ENCODE measurements at places on chromosomes 16 and 17. TPM values are rescaled to one million over a fixed set of nuclear protein-coding genes. Genes with fewer than 3 reads are reported as not detected.

DNA sequence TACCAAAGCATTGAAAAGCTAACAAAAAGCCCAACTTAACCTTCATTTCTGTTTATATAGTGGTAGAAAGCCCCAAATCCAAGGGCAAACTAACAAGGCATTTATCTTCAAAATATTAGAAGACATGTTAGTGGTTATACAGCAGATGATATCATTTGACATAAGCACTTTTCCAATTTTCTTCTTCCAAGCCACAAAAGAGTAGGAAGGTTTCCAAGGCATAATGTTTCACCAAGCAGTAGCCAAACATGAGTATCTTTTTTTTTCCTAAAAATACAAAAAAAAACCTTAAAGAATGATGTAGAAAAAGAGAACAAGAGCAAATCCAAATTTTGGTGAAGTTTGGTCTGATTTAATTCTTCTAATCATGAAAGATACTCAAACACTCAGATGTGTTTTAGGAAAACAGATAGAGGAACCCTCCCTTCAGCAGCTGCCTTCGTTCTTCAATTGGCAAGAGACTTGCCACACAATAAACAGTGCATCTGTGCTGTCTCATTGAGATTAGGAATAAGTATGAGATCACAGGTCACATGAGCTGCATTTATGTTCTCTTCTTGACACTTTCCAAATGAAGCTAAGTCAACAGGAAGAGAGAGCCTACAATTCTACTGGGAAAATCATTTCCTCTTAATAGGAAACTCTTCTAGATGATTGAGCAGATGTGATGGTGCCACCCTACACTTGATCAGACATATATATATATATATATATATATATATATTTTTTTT is 106.7 kb downstream of the TTC19 start:
- no peak overlapping the region for H3K4me3 ChIP-seq
- no peaks in the 10 kb centered on the region for H3K27me3 ChIP-seq
- H3K36me3 ChIP-seq: peaks cover 24% of the 10 kb centered on the region
- DNase-seq: no peak
- no peak overlapping the region for H3K27ac ChIP-seq

GRCh38 chr16:13923703-13924298 is 3.8 kb downstream of the ERCC4 start:
- no peak overlapping the region for H3K27ac ChIP-seq
- H3K4me1 ChIP-seq: peaks cover 29% of the 10 kb centered on the region
- no peak for DNase-seq
- peaks cover 5% of the 10 kb centered on the region for H3K36me3 ChIP-seq

DNA sequence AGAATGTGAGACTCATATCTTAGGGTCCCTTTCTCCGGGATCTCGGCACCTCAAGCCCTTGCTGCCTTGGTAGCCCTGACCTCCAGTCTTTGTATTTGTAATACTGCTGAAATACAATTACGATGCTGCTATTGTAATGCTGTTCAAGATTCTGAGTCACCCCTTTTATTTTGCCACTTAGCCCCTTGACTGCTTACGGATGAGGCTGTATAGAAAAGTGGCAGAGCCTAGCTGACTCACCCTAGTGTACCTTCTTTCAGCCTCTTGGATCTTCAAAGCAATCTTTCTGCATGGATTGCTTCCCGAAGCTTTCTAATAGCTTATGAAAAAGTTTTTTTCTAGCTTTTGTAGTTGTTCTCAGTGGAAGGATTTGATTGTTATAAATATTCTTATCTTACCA is 187.9 kb downstream of the KCNJ2 start:
- H3K36me3 ChIP-seq: no peaks in the 10 kb centered on the region
- H3K4me3 ChIP-seq: no peak overlapping the region
- no peak for DNase-seq
- peaks cover 5% of the 10 kb centered on the region for H3K4me1 ChIP-seq
- no peaks in the 10 kb centered on the region for H3K27me3 ChIP-seq

GRCh38 chr16:17511340-17511739 is 40.6 kb upstream of the XYLT1 start:
- H3K4me1 ChIP-seq: no peaks in the 10 kb centered on the region
- H3K4me3 ChIP-seq: no peak overlapping the region
- H3K27me3 ChIP-seq: peaks cover 10% of the 10 kb centered on the region
- H3K27ac ChIP-seq: no peak overlapping the region

- H3K4me1 ChIP-seq: no peaks in the 10 kb centered on the region
- no peaks in the 10 kb centered on the region for H3K27me3 ChIP-seq
These were observed 38.8 kb downstream of the RPGRIP1L start for GRCh38 chr16:53664724-53665345.

DNA sequence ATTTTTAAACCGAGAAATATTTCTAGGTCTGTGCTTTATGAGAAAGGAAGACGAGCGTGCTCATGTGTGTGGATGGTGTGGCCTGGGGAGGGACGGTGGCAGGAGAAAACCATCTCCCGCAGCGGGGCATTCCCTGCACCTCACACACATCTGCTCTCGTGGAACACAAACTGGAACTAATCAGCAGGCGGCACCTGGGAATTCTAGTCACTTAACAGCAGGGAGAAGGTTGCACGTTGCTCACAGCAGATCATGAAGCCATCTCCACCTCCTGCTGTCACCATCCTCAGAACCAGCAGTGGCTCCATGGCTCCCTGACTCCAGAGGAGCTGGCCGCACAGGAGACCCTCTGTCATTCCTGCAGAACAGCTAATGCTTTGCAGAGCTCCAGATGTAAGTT is 35.2 kb downstream of the ADCY9 start:
- peaks cover 2% of the 10 kb centered on the region for H3K36me3 ChIP-seq
- no peaks in the 10 kb centered on the region for H3K4me1 ChIP-seq
- H3K4me3 ChIP-seq: no peak overlapping the region
- H3K27me3 ChIP-seq: peaks cover 4% of the 10 kb centered on the region

DNA sequence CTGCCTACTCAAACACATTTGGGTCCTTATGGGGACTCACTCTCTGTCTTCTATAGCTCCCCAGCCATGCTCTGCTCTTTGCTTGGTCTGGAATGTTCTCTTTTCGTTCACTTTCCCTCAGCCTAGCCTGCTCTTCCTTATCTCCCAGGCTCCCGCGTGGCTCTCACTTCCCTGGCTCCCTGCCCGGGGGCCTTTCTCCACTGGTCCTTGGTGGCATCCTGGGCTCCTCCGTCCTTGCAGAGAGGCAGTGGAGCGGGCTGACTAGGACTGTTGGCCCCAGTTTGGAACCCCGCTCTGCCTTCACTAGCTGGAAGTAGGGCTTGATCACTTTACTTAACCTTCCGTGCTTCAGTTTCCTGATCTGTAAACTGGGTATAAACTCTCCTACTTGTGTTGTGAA is 31.2 kb downstream of the SHISA6 start:
- H3K4me3 ChIP-seq: no peak overlapping the region
- DNase-seq: no peak
- H3K36me3 ChIP-seq: no peaks in the 10 kb centered on the region

GRCh38 chr16:74850027-74850426 is 75.4 kb upstream of the FA2H start:
- H3K4me1 ChIP-seq: no peaks in the 10 kb centered on the region
- H3K27me3 ChIP-seq: no peaks in the 10 kb centered on the region
- H3K4me3 ChIP-seq: no peak overlapping the region
- DNase-seq: no peak
- no peak overlapping the region for H3K27ac ChIP-seq

- H3K36me3 ChIP-seq: no peaks in the 10 kb centered on the region
- no peaks in the 10 kb centered on the region for H3K4me1 ChIP-seq
- H3K4me3 ChIP-seq: no peak overlapping the region
- no peak overlapping the region for H3K27ac ChIP-seq
These were observed 23.1 kb upstream of the ACSF3 start for GRCh38 chr16:89070590-89070989.

- no peak overlapping the region for H3K27ac ChIP-seq
- peaks cover 16% of the 10 kb centered on the region for H3K4me1 ChIP-seq
- no peak for DNase-seq
- no peaks in the 10 kb centered on the region for H3K27me3 ChIP-seq
- H3K4me3 ChIP-seq: no peak overlapping the region
- H3K36me3 ChIP-seq: peaks cover 2% of the 10 kb centered on the region
These were observed 9.4 kb downstream of the GGA2 start for GRCh38 chr16:23500862-23501225.

DNA sequence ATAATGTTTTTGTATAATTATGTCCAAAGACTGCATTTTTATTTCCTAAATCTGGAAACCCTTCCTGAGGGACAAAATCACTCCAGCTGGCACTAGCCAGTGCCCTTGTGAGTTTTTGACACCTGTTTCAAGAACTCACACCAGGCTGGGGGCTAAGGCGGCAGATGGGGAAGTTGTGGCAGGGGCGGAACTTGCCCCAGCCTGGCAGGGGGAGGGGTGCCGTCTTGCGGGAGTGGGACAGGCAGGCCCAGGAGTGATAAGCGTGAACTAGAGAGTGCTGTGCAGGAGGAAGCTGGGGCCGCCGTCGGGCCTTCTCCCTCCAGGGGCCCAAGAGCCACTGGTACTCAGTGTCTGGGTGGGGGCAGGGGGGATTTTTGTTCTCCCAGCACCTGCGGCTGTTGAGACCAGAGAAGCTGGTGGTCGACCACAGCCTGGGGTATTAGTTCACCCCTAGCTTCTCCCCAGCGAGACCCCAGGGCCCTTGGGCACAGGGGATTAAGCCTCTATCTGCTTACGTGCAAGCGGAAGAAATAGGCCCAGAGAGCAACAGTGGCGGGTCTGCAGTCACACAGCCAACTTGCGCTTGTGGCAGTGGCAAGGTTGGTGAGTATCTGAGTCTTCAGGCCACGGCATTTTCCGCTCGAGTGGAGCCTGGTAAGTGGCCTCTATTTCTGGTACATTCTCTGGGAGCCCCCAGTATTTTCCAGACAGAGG is 40.2 kb upstream of the PLCG2 start:
- H3K27ac ChIP-seq: no peak overlapping the region
- H3K4me1 ChIP-seq: peaks cover 2% of the 10 kb centered on the region
- H3K4me3 ChIP-seq: no peak overlapping the region
- no peak for DNase-seq
- H3K27me3 ChIP-seq: peaks cover 15% of the 10 kb centered on the region

- no peak overlapping the region for H3K27ac ChIP-seq
- H3K4me1 ChIP-seq: peaks cover 4% of the 10 kb centered on the region
These were observed 17.6 kb downstream of the HLF start for GRCh38 chr17:55282379-55282702.

GRCh38 chr17:55062921-55063320 is 94.4 kb downstream of the STXBP4 start:
- no peak for DNase-seq
- no peak overlapping the region for H3K4me3 ChIP-seq
- peaks cover 2% of the 10 kb centered on the region for H3K36me3 ChIP-seq

GRCh38 chr16:85141491-85142128 is 29.3 kb upstream of the CIBAR2 start:
- no peak for DNase-seq
- no peak overlapping the region for H3K4me3 ChIP-seq
- no peaks in the 10 kb centered on the region for H3K36me3 ChIP-seq
- H3K4me1 ChIP-seq: peaks cover 3% of the 10 kb centered on the region
- peaks cover 21% of the 10 kb centered on the region for H3K27me3 ChIP-seq
- no peak overlapping the region for H3K27ac ChIP-seq

DNA sequence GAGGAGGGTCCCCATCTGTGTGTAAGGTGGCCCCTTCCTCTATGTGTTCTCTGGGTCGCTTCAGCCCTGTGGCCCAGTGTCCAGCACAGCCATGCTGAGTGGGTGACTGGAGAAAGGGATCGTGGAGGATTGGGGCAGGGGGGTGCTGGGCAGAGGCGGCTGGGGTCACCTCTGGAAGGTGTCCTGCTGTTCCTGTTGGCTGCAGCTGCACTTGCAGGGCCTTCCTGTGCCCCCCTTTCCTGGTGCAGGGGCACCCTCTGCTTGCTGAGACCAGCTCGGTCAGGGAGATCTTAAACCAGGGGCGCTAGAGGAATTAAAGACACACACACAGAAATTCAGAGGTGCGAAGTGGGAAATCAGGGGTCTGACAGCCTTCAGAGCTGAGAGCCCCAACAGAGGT is 11.1 kb downstream of the IL32 start:
- peaks cover 44% of the 10 kb centered on the region for H3K27me3 ChIP-seq
- no peaks in the 10 kb centered on the region for H3K4me1 ChIP-seq
- H3K36me3 ChIP-seq: no peaks in the 10 kb centered on the region
- DNase-seq: no peak
- H3K4me3 ChIP-seq: no peak overlapping the region

- H3K27me3 ChIP-seq: no peaks in the 10 kb centered on the region
- DNase-seq: no peak
These were observed 80.8 kb upstream of the TRAP1 start for GRCh38 chr16:3797904-3798811.

GRCh38 chr17:19780846-19781245 is 32.7 kb upstream of the ALDH3A1 start:
- H3K36me3 ChIP-seq: peaks cover 23% of the 10 kb centered on the region
- H3K4me1 ChIP-seq: no peaks in the 10 kb centered on the region
- H3K27me3 ChIP-seq: no peaks in the 10 kb centered on the region
- no peak overlapping the region for H3K4me3 ChIP-seq
- no peak overlapping the region for H3K27ac ChIP-seq

- H3K36me3 ChIP-seq: no peaks in the 10 kb centered on the region
- H3K27me3 ChIP-seq: peaks cover 12% of the 10 kb centered on the region
- DNase-seq: no peak
These were observed 56.1 kb downstream of the NT5M start for GRCh38 chr17:17359271-17359670.

GRCh38 chr17:78358538-78359320 is 1.1 kb downstream of the SOCS3 start:
- H3K36me3 ChIP-seq: peaks cover 4% of the 10 kb centered on the region
- peak overlapping the region; percentile 52 for H3K27ac ChIP-seq
- H3K4me3 ChIP-seq: peak overlapping the region; percentile 69

DNA sequence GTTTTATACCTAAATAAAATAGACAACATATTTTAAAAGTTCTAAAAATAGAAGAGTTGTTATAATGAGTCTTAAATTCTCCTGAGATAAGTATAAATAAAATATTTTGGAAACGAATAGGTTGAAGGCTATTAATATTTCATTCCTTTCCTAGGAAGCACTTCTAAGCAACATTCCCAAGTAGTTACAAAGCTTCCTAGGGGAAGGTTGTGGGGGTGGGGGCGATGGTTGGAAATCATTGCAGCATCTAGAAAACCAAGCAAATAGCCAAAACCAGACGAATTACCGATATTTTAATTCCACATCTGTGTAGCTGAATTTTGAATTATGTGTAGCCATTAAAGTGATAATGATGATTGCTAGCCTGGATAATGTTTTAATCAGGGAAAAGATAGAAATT is 26.9 kb downstream of the PTRH2 start:
- no peaks in the 10 kb centered on the region for H3K4me1 ChIP-seq
- peaks cover 27% of the 10 kb centered on the region for H3K36me3 ChIP-seq
- no peaks in the 10 kb centered on the region for H3K27me3 ChIP-seq
- no peak overlapping the region for H3K27ac ChIP-seq
- H3K4me3 ChIP-seq: no peak overlapping the region

DNA sequence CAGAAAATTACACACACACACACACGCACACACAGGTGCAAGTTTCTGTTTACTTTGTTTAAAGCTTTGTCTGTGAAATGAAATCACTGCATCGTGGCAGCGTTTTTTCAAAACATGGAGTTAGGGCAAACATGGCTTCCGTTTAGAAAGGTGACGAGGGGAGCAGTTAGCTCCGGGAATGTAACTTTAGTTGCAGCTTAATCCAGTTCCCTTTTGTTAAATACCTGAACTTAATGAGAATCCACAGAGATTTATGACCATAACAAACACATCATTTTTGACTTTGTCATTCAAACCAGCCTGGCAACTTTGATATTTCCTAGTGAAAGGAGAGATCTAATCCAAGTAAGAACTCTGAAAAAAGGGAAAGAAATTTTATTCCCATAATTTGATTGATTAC is 12.1 kb downstream of the HS3ST3A1 start:
- H3K27me3 ChIP-seq: peaks cover 5% of the 10 kb centered on the region
- peaks cover 39% of the 10 kb centered on the region for H3K4me1 ChIP-seq
- peak overlapping the region; percentile 9 for H3K4me3 ChIP-seq

The TNS4 gene
- total RNA-seq: not detected

The ITGAE gene
- total RNA-seq: 28.0 TPM

The P2RX1 gene
- 0.60 TPM for total RNA-seq

The ARHGDIG gene
- total RNA-seq: 6.0 TPM

The NXPH3 gene
- 0.20 TPM for total RNA-seq

The SLC35G6 gene
- not detected for total RNA-seq

The RNF112 gene
- 1.3 TPM for total RNA-seq

The PLCG2 gene
- total RNA-seq: 10.3 TPM

The SLC6A4 gene
- total RNA-seq: 0.64 TPM
